Stomach (tissue), 19 donors: ENCODE measurements at places on chromosomes 11 and 22. TPM values are rescaled to one million over a fixed set of nuclear protein-coding genes. Genes with fewer than 3 reads are reported as not detected.
A peak's percentile ranks its signal among the peaks of the same experiment; 100 is the strongest.

Gene PVALB
- not detected for total RNA-seq

GRCh38 chr11:68798221-68798813 is 43.4 kb downstream of the CPT1A start:
- H3K27ac ChIP-seq: no peak overlapping the region
- DNase-seq: peak; percentile 44
- no peak overlapping the region for H3K4me3 ChIP-seq
- H3K36me3 ChIP-seq: peaks cover 100% of the 10 kb centered on the region
- H3K27me3 ChIP-seq: no peaks in the 10 kb centered on the region
- no peaks in the 10 kb centered on the region for H3K4me1 ChIP-seq

Gene METTL15
- 0.58 TPM for total RNA-seq

DNA sequence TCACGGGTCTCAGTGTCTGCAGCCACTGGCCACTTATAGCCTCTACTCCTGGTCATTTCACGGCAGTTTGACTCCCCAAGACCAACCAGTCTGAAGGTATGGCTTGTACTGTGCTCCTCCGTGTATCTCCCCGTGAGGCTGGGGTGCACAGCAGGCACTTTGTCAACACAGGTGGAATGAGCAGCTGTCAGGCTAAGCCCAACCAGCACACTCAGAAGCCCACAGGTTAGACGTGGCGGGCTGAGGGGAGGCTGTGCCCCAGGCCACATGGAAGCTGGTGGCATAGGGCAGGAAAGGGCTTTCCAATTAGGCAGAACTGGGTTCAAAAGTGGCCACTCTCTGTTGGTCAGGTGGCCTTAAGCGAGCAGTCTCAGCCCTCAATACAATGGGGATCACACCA is 7.0 kb downstream of the TP53I11 start:
- peaks cover 13% of the 10 kb centered on the region for H3K36me3 ChIP-seq
- peak; percentile 53 for DNase-seq
- H3K27me3 ChIP-seq: no peaks in the 10 kb centered on the region
- H3K4me3 ChIP-seq: no peak overlapping the region
- H3K4me1 ChIP-seq: peaks cover 72% of the 10 kb centered on the region
- no peak overlapping the region for H3K27ac ChIP-seq

GRCh38 chr11:12245549-12246016 is 131.8 kb upstream of the PARVA start:
- H3K4me3 ChIP-seq: no peak overlapping the region
- peaks cover 30% of the 10 kb centered on the region for H3K36me3 ChIP-seq
- DNase-seq: peak; percentile 37
- no peaks in the 10 kb centered on the region for H3K27me3 ChIP-seq
- H3K27ac ChIP-seq: peak overlapping the region; percentile 28
- H3K4me1 ChIP-seq: peaks cover 100% of the 10 kb centered on the region

GRCh38 chr11:75508051-75508561 is 17.6 kb downstream of the GDPD5 start:
- H3K36me3 ChIP-seq: no peaks in the 10 kb centered on the region
- no peak overlapping the region for H3K27ac ChIP-seq
- DNase-seq: no peak
- H3K4me3 ChIP-seq: no peak overlapping the region
